ENCODE measurements at places on chromosomes 1 and 21. TPM values are rescaled to one million over a fixed set of nuclear protein-coding genes. Genes with fewer than 3 reads are reported as not detected.

GRCh38 chr1:94954263-94955220 is 27.6 kb upstream of the CNN3 start:
- no peak for DNase-seq

SNAPIN gene
- total RNA-seq: 158 TPM

- no peak for DNase-seq
These were observed 37.1 kb upstream of the CD55 start for GRCh38 chr1:207284209-207284897.

DNA sequence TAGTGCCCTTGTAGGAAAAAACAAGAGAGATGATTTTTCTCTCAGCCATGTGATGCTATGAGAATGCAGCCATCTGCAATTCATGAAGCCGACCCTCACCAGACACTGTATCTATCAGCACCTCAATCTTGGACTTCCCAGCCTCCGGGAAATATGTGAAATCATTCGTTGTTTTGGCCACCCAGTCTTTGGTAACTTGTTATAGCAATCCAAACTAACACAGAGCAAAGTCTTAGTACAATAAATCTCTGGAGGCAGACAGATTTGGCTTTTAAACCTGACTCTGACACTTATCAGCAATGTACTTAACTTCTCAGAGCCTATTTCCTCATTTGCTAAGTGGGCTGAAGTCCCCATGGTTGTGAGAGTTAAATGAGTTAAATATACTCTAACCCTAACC is 5.1 kb upstream of the MED18 start:
- no peak for DNase-seq

ERG gene
- 0.05 TPM for total RNA-seq

- DNase-seq: no peak
These were observed 194.8 kb downstream of the ZZZ3 start for GRCh38 chr1:77487631-77488030.

DNA sequence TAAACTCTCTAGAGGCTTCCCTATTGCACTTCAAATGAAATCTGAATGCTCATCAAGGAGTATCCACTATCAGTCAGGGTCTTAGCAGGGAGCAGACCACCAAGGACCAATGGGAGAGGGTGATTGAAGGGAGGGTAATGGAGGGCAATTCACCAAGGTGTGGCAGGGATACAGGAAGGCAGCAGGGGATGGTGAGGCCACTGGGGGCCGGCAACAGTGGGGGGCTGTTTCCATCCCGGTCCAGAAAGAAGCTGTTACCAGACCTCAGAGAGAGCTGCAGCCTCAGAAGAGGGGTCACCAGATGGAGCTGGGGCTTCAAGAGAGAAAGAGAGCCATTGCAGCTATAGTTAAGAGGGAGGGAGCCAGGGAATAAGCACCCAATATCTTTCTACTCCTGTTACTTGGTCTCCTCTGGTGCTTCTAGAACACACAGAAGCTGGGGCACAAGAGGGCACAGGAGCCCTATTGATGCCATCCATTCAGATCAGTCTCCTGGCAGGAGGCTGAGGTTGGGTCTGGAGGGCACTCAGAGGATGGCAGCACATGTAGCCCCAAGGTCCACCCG is 417.6 kb downstream of the PTPRU start:
- no peak for DNase-seq

DNA sequence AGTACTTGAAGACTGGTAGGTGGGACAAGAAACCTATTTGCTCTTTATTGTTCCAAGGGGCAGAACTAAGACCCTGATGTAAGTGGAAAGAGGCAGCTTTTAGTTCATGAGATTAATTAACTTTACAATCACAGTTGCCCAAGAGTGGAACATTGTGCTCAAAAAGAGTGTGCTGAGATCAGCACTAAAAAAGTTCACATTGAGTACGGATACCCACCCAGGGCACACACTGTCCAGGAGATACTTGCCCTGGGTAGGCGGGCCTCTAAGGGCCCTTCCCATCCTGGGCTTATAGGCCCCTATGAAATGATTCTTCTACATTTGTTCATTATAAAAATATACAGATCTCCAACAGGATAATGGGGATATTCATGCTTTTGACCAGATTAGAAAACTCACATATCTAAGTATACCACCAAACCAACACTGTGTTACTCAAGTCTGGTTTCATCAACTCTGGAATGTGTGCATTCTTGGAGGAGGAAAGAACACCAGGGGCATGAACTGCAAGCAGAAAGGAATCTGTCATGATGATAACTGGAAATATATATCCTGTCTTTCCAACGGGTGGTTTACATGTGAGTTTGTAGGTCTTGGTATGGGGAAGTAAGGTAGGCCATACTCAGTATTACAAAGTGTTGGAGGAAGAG is 626.2 kb downstream of the SMYD3 start:
- DNase-seq: peak; percentile 30

DNA sequence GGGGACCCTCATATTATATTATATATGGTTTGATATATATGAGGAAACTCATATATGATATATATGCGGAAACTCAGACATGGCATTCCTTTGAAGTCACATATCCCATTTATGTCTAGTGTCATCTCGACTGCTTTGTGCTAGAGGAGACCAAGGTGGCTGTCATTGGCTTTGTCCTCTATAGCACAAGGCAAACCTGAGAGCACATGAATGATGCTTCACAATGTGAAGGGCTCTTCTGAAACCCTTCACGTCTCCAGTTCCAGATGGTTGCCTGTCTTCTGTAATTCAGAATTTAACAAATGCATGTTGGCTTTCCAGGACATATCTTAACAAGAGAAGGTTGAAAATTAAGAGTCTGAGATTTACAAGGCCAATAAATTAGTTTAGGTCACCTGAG is 303.6 kb downstream of the BARHL2 start:
- no peak for DNase-seq

OR2G2 gene
- total RNA-seq: not detected

ZNF691 gene
- total RNA-seq: 9.1 TPM

RIMKLA gene
- total RNA-seq: not detected

DNA sequence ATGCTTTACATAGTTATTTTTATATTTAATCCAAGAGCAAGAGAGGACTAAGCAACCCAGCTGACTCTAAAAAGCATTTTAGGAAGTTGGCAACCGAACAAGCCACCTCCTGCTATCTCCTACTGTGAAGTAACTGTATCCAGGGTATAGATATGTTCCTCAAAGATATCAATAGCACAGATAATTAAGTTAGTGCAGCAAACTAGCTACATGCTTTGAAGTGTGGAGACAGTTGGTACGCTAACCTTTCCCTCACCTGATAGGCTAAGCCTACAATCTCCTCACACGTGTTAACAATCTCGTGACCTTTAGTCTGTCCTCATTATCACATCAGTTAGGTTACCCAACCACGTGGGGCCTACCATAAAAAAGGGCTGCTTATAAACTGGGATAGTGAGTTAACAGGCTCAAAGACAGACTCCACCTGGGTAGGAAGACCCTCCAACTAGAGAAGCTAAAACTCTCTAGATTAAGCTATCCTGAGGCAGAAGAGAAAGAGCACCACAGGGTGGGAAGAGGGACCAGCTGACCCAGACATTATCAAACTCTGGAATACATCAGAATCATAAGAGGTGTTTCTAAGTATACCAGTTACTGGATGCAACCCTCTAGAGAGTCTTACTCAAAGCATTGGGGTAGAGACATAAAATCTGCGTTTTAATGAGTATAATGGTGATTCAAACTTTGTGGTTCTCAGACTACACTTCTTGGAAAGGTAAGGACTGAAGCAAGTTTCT is 340.1 kb upstream of the ESRRG start:
- DNase-seq: no peak

DNA sequence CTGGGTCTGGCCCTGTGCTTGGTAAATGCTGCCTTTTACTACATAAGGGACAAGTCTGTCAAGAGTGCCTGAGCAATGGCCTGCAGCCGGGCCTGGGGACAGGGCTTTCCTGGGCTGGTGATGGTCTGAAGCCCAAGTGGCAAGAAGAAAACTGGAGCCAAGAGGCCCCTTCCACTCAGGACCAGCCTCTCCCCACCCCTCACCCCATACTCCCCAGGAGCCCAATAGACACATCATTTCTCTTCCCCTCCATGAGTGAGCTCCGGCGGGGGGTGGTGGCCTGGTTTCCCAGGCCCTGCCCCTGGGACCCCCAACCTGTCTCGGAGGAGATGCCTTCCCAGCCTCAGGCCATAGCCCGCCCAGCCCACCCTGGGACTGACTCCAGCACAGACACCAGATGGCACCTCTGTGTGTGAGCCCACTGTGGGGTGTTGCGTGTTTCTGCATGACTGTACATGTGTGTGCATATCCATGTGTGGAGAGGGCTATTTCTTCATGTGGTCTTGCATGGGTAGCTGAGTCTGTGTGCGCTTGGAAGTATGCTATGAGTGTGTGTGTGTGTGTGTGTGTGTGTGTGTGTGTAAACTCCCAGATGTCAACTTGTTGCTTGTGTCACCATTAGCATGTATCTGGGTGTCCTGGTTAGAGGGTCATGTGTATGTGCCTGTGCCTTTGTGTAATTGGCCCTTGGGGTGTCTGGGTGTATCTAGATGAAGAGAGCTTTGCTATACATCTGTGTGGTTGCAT is 14.3 kb upstream of the LRP8 start:
- no peak for DNase-seq

GRCh38 chr1:109773900-109774485 is 10.3 kb upstream of the EPS8L3 start:
- no peak for DNase-seq

GRCh38 chr1:54404263-54404662 is 1.9 kb downstream of the SSBP3 start:
- DNase-seq: no peak

- no peak for DNase-seq
These were observed 75.8 kb upstream of the FMO3 start for GRCh38 chr1:171014880-171015279.

DNA sequence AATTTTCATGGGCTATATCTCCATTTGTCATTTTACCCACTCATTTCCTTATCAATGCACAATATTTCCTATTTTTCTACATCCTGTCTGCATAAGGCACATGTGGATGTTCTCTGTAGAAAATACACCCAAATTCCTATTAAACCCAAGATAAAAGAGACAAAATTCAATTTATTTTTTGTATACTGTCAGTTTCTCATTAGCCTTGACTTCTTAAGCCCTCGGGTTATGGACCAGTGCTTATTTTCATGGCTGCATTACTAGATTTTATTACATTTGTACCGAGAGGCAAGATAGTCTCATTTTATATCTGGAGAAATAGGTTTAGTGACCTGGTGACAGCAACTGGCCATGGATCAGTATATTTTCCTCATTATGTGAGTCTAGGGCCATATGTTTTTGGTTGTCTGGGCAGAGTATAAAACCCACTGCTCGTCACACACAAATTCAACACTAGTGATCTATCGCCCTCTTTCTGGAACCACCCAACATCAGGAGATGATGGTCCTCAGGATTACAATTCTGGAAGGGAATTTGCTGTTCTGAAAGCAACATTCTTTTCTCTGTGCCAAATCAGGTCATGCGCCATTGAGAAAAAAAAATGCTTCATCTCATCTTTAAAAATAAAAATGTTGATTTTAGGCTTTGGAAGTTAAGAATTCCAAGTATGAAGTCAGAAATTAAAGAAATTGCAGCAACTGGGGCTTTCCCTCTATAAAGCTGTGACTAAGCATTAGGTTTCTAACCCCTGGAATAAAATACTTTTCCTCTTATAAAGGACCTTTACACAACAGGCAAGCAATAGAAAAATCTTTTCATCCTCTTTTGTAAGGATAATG is 81.4 kb downstream of the ASTN1 start:
- no peak for DNase-seq

NOS1AP gene
- 2.4 TPM for total RNA-seq

DNA sequence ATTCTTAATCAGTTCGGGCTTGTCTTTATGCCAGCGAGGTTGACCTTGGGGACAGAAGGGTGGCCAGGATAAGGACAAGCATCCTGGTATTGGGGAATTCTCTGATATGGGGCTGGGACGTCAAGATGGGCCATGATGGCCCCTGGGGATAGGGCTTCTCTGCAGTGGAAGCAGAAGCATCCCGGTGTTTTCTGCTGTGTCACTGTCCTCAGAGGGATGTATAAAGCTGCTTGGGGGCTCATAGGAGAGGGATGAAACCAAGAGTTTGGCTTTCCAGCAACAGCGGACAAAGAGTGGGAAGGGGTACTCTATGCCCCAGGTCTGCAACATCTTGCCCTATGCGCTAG is 1.4 kb upstream of the ATP1B1 start:
- no peak for DNase-seq

GRCh38 chr1:114745291-114745690 is 12.5 kb downstream of the CSDE1 start:
- peak; percentile 10 for DNase-seq

DNA sequence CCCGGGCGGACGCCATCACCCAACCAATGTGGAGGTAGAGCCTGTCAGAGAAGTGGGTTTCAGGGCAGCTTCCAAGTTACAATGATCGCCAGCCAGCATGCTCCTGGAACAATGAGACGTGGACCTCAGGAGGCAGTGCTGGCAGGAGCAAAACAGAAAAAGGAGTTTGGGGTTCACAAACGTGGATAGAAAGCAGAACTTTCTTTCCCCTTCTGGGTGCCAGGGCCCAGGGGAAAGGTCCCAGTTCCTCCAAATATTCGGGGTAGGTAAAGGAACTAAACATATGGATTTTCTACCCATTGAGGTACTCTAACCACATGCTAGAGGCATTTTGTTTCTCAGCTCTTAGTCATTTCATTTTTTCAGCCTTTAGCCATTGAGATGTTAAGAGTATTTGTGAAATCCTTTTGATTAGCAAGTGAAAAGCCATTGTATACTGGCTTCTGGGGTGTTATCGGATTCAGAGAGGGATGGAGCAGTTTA is 488.4 kb upstream of the ADGRL2 start:
- no peak for DNase-seq

DNA sequence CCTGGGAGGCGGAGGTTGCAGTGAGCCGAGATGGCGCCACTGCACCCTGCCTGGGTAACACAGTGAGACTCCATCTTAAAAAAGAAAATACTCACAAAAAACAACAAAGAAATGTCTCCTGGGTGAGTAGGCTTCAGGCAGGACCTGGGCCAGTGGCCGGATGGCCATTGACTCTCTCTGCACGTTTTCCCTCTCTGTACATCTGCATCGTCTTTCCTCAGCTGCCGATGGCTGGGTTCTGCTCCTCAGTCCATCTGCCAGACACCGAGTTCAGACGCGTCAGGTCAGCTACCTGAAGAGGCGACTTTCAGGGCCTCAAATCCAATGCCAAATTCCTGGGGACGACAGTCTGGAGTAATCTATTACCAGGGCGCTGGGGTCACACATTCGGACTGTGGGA is 199.3 kb downstream of the CAMTA1 start:
- DNase-seq: no peak

- peak; percentile 58 for DNase-seq
These were observed 8.2 kb upstream of the FNDC7 start for GRCh38 chr1:108704496-108704895.

OR2T11 gene
- not detected for total RNA-seq

Measured in A172 (cell line).